NCI-H1436 treated with DMSO at 0.1 percent for 48 hours (cell line): ENCODE measurements at places on chromosomes 16 and 17.

DNA sequence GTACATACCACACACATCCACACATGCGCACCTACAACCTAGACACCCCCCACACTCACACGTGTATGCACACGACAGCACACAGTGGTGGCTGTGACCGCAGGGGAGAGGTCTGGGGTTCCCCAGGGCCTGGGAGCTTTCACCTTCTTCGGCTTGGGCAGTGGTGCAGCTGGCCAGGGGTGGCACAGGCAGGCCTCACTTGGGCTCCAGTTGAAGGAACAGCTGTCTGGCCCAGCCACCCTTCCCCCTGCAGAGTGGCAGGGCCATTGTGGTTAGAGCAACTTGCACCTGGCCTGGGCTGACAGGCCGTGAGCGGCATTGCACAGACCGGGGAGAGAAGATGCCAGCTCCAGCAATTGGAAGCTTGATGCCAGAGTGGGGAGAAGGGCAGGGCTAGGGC is 114.5 kb upstream of the GSE1 start:
- DNase-seq, result no peak

DNA sequence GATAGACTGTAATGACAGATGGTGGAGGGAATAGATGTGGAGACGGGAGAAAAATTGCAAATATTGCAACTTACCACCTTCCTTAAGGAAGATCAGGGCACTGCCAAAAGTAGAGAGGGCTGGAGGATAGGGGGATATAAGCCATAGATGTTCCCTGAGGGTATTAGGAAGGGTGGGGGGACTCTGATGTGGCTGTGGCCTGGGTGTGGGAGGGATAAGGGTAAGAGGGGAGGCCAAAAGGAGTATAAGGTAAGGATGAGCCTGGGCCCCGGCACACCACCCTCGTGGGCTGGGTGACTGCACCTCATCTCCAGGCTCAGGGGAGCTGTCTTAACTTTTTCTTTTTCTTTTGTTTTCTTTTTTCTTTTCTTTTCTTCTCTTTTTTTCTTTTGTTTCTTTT is 30.6 kb upstream of the BRD7 start:
- no peak for DNase-seq

DNA sequence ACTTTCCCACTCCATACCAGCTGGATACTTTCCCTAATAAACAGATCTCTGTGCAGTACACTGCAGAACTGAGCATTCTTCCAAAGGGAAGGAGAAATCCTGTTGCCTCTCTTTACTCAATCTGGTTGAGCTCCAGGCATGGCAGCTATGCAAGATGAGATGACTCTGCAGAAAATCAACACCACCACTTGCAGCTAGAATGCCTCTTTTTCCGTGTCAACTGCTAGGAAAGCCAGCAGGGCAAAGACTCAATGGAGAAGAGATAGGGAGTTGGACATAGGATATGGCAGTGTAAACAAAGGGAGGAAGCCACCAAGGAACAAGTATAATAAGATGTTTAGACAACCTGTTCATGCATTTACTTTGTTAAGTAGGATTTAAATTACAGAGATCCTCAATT is 40.4 kb upstream of the CORO6 start:
- DNase-seq, result no peak

- no peak for DNase-seq
Observed at GRCh38 chr16:69286941-69287713, 24.0 kb upstream of the VPS4A start.

DNA sequence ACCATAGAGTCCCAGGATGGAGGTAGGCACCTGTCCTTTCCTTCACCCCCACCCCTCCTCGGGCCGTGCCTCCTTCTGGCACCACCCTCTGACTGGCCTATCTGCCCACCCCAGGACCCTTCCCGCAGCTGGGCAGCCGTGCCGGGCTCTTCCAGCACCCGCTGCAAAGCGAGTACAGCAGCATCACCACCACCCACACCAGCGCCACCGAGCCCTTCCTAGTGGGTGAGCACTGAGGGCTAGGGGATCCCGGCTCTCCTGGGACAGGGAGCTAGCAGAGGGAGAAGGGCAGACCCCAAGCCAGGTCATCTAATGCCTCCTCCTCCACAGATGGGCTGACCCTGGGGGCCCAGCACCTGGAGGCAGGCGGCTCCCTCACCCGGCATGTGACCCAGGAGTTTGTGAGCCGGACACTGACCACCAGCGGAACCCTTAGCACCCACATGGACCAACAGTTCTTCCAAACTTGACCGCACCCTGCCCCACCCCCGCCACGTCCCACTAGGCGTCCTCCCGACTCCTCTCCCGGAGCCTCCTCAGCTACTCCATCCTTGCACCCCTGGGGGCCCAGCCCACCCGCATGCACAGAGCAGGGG is 7.8 kb downstream of the GALK1 start:
- no peak for DNase-seq

- no peak for DNase-seq
Observed at GRCh38 chr17:59149051-59149450, 5.9 kb downstream of the SKA2 start.

DNA sequence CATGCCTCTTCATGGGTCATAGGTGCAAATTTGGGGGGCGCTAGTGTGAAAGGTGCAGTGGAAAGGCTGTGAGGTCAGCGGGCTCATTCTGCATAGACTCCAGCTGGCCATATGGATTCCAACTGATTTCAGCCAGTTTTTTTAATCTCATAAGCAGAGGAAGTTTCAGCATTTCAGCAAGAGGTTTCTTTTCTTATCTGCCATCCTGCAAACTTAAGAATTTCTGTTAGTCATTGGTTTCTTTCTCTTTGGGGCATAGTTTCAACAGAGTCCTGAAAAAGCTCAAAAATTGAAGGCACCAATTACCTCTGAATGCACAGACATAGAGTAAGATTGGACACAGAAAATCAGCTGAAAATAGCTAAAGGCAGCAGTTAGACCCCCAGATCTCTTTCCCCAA is 16.2 kb upstream of the ALOX15 start:
- no peak for DNase-seq

GRCh38 chr16:3098459-3099394 is at the start of gene ZSCAN10:
TSS of gene ZSCAN10 (minus strand) at chr16:3099294. CDS start at chr16:3092937, 6,357 bp downstream.
- no peak for DNase-seq

- DNase-seq, result no peak
Observed at GRCh38 chr16:14301169-14302030, 230.3 kb downstream of the MRTFB start.

- no peak for DNase-seq
Observed at GRCh38 chr16:7853197-7853596, 520.6 kb downstream of the RBFOX1 start.

- no peak for DNase-seq
Observed at GRCh38 chr17:69710926-69711325, 296.4 kb downstream of the MAP2K6 start.
